Mesendoderm (in vitro differentiated cells): ENCODE measurements at places on chromosomes 7 and 10.

DNA sequence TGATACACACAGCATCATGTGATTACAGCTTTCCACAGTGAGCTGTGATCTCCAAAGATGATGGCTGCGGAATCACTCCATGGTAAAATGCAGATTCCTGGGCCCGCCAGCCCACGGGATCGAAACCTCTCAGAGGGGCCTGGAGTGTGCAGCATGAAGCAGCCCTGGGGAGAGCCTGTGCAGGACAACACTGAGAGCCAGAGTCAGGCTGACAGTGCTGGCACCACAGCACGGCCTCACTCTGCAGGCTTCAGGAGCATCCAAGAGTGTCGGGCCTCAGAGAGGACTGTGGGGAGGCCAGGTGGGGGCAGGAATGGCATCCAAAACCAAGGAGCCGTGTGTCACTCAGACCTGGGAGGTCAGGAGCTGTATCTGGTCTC lies 533.4 kb downstream of the TCERG1L start:
- H3K4me1 ChIP-seq, result no peaks in the 10 kb centered on the region
- DNase-seq, result no peak
- no peak overlapping the region for H3K27ac ChIP-seq
- H3K27me3 ChIP-seq, result no peaks in the 10 kb centered on the region
- H3K36me3 ChIP-seq, result no peaks in the 10 kb centered on the region

DNA sequence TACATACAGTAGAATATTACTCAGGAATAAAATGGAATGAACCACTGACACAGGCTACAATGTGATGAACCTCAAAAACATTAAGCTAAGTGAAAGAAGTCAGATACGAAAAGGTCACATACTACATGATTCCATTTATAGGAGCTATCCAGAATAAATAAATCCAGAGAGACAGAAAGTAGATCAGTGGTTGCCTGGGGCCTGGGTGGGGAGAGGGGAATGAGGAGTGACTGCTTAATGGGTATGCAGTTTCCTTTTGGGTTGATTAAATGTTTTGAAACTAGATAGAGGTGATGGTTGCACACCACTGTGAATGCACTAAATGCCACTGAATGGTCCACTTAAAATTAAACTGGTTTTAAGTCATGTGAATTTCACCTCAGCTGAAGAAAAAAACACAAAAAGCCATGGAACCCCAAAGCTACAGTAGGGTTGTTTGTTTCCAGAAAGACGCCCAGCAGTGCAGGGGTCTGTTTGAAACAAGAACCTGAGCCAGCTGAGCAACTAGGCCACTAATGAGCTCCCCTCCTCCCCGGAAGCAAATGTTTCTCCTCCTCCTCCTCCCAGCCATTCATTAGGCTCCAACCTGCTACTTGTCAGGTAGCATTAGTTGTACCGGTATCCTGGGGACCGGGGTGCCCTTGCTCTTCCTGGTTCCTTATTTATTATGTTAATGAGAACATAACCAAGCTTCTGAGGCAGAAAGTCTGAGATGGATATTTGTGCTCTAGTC lies 168.4 kb downstream of the EVX1 start:
- no peak overlapping the region for H3K4me3 ChIP-seq
- DNase-seq, result no peak
- H3K27ac ChIP-seq, result no peak overlapping the region
- no peaks in the 10 kb centered on the region for H3K36me3 ChIP-seq

DNA sequence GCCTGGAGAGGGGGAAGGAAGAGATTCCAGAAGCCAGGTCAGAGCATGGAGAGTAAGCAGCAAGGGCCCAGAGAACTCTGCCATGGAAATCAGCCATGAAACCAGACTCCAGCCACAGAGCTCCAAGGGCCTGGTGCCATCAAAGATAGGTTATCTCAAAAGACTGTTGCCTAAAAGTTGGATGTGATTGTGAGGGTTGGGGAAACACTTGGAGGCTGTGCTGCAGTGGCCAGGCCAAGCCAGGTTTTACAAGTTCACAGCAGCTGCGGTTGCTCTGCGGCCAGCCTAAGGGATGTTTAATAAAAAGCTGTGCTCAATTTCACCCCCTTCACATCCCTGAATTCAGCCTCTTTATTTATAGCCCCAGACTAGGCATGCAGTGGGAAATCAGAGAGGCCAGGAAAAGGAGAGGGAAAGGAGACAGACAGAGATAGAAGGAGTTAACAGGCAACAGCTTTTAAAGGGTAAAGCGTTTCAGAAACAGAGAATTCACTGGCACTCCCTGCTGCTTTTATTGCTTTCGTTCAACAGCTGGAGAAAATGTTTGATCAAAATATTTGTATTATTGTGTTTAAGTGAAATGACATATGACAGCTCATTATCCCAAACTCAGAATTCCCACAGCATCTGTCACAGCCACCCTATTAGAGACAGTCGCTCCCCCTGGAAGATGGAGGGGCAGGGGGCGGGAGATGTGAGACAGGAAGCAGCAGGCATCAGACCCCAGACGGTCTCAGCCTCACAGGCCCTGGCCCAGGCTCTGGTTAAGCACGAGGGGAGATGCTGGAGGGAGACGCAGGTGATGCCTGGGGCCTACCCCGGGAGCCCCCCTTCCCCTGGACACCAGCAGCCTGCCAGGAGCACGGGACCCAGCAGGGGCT lies 140.1 kb downstream of the GLI3 start:
- no peaks in the 10 kb centered on the region for H3K27me3 ChIP-seq
- no peaks in the 10 kb centered on the region for H3K36me3 ChIP-seq
- peak; percentile 80 for DNase-seq
- peaks cover 8% of the 10 kb centered on the region for H3K4me1 ChIP-seq
- no peak overlapping the region for H3K27ac ChIP-seq

DNA sequence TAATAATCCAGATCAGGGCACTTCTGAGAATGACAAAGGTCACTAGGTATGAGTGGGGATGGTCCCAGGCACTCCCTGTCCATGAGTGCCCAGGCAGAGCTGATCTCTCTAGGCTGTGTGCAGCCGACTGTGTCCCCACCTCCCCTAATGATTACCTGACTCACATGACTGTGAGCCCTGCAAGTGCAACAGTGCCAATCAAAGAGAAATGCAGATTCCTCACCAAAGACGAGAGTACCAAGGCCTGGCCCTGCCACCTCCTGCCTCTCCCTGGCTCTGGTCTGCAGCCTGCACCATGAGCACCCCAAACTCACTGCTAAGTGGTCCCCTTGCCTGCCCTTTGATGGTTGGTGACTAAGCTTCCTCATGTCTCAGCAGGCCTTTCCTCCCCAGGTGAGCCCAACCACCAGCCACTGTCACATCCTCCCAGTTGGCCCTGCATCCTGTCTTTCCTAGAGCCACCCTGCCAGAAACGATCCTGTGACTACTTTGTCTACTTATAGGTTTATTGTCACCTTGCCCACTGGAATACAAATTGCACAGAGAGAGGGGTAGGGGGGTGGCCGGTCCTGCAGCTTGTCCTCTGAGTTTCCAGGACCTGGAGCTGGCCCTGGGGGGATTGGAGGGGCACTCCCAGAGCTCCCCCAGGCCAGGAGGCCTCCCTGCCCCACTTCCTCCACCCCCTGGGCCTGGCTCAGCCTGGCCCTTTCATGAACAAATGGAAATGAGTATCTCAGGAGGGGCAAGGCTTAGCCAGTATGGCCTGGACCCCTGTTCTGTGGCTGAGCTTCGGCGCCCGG lies 22.4 kb upstream of the GDF10 start:
- no peaks in the 10 kb centered on the region for H3K27me3 ChIP-seq
- DNase-seq, result no peak
- no peaks in the 10 kb centered on the region for H3K36me3 ChIP-seq
- no peak overlapping the region for H3K4me3 ChIP-seq
- H3K4me1 ChIP-seq, result no peaks in the 10 kb centered on the region

- H3K27ac ChIP-seq, result no peak overlapping the region
- H3K27me3 ChIP-seq, result no peaks in the 10 kb centered on the region
- H3K4me1 ChIP-seq, result no peaks in the 10 kb centered on the region
- DNase-seq, result no peak
Measured at GRCh38 chr10:131226446-131227162, 84.9 kb downstream of the TCERG1L start.

GRCh38 chr10:77946084-77946483 lies 19.5 kb upstream of the DLG5 start:
- H3K27me3 ChIP-seq, result no peaks in the 10 kb centered on the region
- H3K4me1 ChIP-seq, result peaks cover 13% of the 10 kb centered on the region
- no peak overlapping the region for H3K4me3 ChIP-seq
- no peak for DNase-seq

DNA sequence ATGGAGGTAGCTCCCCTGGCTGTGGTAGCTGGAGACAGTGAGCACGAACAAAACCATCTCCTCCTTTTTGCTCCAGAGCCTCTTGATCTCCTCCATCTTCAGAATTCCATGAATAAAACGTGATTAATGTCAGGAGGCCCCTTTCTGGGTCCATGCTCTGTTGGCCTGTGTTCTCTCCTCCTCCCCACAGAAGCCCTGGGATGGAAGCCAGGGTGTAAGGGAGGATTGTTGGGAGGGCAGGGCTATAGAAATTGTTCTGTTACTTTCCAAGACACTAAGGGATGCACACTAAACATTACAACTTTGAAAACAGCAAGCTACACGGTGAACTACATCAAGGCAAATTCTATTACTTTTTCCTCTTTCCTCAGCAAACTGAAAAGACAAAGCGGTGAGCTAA lies 96.3 kb downstream of the RNF216 start:
- no peak for DNase-seq
- no peaks in the 10 kb centered on the region for H3K4me1 ChIP-seq
- H3K27me3 ChIP-seq, result no peaks in the 10 kb centered on the region
- H3K36me3 ChIP-seq, result peaks cover 2% of the 10 kb centered on the region
- H3K4me3 ChIP-seq, result no peak overlapping the region
- H3K27ac ChIP-seq, result no peak overlapping the region

GRCh38 chr7:120156476-120156875 lies 116.5 kb upstream of the KCND2 start:
- no peaks in the 10 kb centered on the region for H3K4me1 ChIP-seq
- DNase-seq, result no peak
- H3K27me3 ChIP-seq, result no peaks in the 10 kb centered on the region

DNA sequence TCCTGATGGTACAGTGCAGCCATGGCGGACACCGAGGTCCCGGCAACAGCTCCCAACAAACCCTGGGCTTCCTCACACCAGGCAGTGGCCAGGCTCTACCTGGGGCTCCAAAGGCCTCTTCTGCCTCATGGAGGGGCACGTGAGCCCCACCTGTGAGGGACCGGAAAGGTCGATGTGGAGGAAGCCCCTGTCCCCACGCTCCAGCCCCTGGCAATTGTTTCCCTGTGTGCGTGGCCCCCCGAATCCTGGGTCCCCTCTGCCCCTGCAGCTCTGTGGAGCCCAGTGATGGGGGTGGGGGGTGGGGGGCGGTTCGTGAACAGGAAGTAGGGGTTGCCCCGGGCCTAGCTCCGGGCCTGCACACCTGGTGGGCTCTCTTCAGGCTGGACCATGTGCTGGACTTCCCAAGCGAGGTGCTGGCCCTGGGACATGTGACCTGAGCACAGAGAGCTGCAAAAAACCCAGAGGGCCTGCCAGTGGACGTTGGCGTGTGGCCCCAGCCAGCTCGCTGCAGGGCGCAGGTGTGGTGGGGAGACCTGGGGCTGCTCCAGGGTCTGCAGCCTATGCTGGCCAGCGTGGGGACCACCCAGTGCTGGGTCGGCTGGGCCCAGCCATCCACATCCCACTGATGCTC lies 72.6 kb downstream of the INPP5A start:
- H3K27me3 ChIP-seq, result no peaks in the 10 kb centered on the region
- no peak overlapping the region for H3K27ac ChIP-seq
- no peak overlapping the region for H3K4me3 ChIP-seq
- H3K36me3 ChIP-seq, result no peaks in the 10 kb centered on the region
- no peaks in the 10 kb centered on the region for H3K4me1 ChIP-seq

GRCh38 chr10:132096223-132096622 lies 30.5 kb downstream of the JAKMIP3 start:
- H3K4me1 ChIP-seq, result no peaks in the 10 kb centered on the region
- no peaks in the 10 kb centered on the region for H3K27me3 ChIP-seq
- H3K36me3 ChIP-seq, result no peaks in the 10 kb centered on the region
- H3K4me3 ChIP-seq, result no peak overlapping the region

- DNase-seq, result no peak
- H3K4me3 ChIP-seq, result no peak overlapping the region
- no peaks in the 10 kb centered on the region for H3K4me1 ChIP-seq
- no peak overlapping the region for H3K27ac ChIP-seq
- H3K36me3 ChIP-seq, result no peaks in the 10 kb centered on the region
- no peaks in the 10 kb centered on the region for H3K27me3 ChIP-seq
Measured at GRCh38 chr7:143250822-143251221, 12.4 kb upstream of the GSTK1 start.

GRCh38 chr10:7523656-7524055 lies 112.8 kb upstream of the SFMBT2 start:
- no peak for DNase-seq
- H3K36me3 ChIP-seq, result no peaks in the 10 kb centered on the region
- H3K27me3 ChIP-seq, result no peaks in the 10 kb centered on the region
- H3K4me1 ChIP-seq, result no peaks in the 10 kb centered on the region
- H3K4me3 ChIP-seq, result no peak overlapping the region

DNA sequence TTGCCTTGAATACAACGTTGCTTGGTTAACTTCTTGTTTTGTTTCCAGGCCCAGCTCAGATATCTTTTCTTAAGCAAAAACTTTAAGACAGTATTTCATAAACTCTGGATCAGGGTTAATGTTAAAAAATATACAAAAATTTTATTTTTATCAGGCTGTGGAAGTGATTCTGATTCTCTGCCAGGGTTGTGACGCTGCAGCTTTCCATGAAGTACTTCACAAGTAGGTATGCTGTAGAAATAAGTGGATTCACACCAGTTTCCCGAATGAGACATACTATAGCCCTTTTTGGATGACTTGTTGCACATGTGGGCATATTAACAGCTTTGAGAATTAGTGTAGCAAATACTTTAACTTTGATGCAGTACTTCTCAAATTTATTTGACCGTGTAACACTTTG lies 70.1 kb downstream of the CDK14 start:
- no peaks in the 10 kb centered on the region for H3K36me3 ChIP-seq
- H3K4me1 ChIP-seq, result peaks cover 3% of the 10 kb centered on the region
- H3K27ac ChIP-seq, result no peak overlapping the region
- H3K4me3 ChIP-seq, result no peak overlapping the region
- H3K27me3 ChIP-seq, result no peaks in the 10 kb centered on the region

GRCh38 chr10:29481906-29482440 lies 152.8 kb downstream of the SVIL start:
- peaks cover 5% of the 10 kb centered on the region for H3K4me1 ChIP-seq
- peaks cover 3% of the 10 kb centered on the region for H3K36me3 ChIP-seq
- H3K27ac ChIP-seq, result no peak overlapping the region
- no peak for DNase-seq
- no peaks in the 10 kb centered on the region for H3K27me3 ChIP-seq

DNA sequence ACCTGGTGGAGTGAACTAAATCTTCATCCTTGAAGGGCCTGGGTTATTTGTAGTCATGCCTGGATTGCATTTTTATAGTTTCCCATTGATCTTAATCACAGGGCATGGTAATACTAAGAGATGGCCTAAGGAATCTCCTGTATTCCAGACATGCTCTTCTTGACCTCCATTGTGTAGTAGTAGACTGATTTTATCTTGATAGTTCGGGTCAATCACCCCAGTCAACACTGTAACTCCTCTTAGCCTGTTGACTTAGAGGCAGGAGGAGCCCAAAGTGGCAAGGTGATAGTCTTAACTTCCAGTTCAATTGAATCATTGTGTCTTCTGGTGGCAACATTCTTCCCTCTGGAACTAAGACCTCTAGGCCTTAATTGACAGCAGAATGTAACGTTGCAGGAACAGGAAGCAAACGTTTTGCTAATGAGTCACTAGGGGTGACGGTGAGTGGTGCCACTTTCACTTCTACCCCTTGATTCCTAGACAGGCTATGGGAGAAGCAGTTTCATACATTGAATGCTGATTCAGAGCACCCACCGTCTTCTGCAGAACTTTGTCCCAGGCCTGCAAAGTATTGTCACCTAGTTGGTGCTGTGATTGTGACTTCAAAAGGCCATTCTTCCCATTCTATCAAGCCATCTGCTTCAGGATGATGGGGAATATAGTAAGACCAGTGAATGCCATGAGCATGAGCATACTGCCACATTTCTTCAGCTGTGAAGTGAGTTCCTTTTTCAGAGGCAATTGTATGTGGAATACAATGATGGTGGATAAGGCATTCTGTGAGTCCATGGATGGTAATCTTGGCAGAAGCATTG lies 24.0 kb upstream of the PAPSS2 start:
- no peak overlapping the region for H3K4me3 ChIP-seq
- H3K4me1 ChIP-seq, result peaks cover 7% of the 10 kb centered on the region
